Fibroblast of lung (primary cell): ENCODE measurements at places on chromosomes 12 and 14. TPM values are rescaled to one million over a fixed set of nuclear protein-coding genes. Genes with fewer than 3 reads are reported as not detected.

GRCh38 chr14:89293314-89293916 is 123.6 kb downstream of the FOXN3 start:
- DNase-seq = no peak

GRCh38 chr12:63302269-63302940 is 151.4 kb upstream of the AVPR1A start:
- DNase-seq = no peak

DNA sequence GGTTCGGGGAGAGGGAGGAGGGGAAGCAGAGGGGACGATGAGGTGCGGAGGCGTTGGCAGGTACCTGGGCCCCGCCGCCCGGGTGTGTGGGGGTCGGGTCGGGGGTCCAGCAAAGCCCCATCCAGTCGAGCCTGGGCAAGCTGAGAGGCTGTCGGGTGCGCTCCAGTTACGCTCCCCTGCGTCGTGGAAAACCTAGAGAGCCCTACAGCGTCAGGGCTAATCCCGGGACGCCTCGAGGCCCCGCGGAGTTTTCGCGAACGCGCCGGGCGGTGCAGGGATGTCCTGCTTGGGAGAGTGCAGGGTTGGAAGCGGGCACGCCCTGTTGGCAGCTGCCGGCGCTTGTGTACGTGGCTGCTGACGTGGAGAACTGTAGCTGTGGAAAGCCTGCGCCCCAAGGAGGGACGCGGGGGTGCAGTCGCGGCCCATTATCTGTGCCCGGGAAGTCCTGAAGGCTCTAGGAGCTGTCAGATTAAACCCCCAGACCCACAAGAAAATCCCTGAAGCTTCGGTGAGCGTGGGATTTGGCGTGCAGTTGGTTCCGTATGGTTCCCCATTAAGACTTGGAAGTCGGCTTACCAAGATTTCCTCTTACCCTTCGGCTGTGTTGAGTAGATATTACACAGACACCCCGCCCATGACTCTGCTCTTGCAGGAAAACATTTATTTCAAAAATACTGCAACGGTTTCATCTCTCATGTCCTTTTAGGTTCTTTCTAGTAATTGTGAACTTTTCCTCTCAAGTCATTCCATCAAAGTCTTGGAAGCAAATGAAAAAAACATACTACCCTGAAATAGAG is 11.3 kb upstream of the SLC38A2 start:
- peak; percentile 94 for DNase-seq

DNA sequence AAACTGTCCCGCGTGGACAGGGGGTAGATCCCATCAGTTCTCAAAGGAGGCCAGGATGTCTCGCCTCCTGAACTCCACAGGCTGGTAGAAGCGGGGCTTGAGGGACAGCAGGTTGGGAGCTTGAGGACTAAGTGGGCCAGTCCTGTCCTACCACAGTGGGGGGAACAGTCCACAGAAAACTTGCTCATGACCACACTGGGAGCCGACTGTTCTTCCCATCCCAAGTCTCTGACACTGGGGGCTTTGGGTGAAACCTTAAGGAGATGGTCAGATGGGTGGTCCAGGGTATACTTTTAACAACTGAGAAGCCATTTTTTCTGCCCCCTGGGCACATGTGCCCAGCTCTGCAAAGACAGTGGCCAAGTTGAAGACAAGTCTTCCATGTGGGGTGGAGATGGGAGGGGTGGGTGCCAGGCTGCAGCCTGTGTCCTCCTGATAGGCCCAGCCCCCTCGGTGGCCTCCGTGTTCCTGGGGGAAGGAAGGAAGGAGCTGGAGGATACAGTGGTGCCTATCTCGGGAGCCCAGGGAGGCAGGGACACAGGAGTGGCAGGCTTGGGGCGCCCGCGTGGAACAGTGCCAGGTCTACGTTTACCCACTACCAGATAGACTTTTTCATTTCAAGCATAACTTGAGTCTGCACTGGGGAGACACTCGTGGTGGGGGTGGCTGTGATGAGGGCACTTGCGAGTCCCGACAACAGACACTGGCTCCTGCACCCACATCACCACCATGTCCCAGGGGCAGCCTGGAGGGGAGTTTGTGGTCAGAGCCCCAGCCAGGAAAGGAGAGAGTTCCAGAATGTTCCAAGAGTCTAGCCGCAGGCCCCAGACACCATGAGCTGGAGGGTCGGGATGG is 14.7 kb downstream of the RHOF start:
- DNase-seq = no peak

- DNase-seq = no peak
Observed at GRCh38 chr12:57751432-57751787, 700 bp downstream of the CDK4 start.

DNA sequence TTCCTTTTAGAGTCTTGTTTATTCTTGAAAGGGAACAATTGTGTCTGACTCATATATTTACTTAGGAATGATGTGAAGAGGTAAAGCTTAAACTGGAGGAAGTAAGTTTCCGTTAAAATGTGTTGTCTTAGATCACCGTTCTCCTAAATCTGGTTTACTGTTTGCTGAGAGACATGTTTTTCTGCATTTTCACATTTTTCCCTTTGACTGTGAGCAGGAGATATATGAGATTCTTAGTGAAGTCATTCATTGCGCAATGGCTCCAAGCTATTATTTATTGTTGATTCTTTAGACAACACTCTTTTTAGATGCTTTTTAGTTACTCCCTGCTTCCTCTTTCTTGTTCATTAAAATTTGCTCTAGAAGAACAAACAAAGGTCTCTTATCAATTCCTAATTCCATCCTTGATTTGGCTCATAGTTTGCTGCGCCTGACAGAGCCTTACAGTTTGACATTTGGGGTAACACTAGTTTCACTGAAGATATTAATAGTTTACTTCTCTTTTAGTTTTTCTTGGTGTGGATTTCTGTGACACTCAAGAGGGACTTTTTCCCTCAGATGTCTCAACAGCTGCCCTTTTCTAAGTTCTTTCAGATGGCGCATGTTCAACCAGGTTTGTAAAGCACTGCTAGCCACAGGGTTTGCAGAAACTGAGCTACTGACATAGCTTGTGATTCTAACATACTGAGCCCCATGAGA is 11.4 kb downstream of the CLECL1 start:
- DNase-seq = peak; percentile 10

- no peak for DNase-seq
Observed at GRCh38 chr12:67419810-67420209, 150.7 kb downstream of the CAND1 start.

DNA sequence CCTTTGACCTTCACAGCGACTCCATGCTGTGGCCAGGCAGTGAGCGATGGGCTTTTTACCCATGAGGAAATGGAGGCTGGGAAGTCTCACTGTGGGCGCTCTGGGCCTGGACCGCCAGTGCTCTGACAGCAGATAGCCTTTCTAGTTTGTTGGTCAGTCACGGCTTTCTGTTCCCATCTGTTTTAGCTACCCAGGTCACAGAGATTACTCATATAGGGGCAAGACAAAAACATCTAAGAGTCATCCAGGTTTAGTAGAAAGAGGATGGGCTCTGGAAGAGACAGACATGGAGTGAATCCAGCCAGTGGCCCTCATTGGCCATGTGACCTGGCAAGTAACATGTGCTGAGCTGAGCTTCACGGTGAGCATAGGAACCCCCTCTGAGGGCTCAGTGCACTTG is 68.6 kb downstream of the MARK3 start:
- DNase-seq = no peak

GRCh38 chr12:1603269-1603993 is 9.1 kb upstream of the FBXL14 start:
- DNase-seq = no peak

The AMN gene
- total RNA-seq = under 0.01 TPM in 2 replicates

- DNase-seq = no peak
Observed at GRCh38 chr12:65955452-65955851, 131.2 kb downstream of the HMGA2 start.

GRCh38 chr14:55807053-55807880 is 227.3 kb downstream of the KTN1 start:
- peak; percentile 86 for DNase-seq

GRCh38 chr14:77682158-77682553 is 25.7 kb downstream of the ALKBH1 start:
- peak; percentile 26 for DNase-seq

DNA sequence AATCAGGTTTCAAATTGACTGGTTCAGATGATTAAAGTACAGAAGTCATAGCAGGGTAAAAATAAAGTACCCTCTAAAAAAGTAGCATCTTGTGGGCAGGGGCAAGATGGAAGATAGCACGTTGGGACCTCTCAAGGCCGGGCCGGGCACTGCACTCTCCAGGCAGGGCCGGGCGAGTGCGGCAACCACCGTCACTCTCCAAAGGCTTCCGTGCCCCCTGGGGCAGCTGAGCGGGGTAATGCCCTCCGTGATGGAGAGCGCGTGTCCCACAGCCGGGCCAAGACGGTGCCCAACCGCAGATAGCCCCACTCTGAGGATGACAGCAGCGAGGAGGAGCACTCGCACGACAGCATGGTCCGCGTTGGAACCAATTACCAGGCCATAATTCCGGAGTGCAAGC is 8.6 kb upstream of the PLXNC1 start:
- DNase-seq = no peak

The PPM1H gene
- 0.51 and 3.1 TPM in 2 replicates for total RNA-seq

GRCh38 chr12:52074971-52075724 is 4.4 kb upstream of the SMIM41 start:
- DNase-seq = no peak

The P2RX2 gene
- not detected in 2 replicates for total RNA-seq

The DBX2 gene
- not detected in 2 replicates for total RNA-seq

The NAV3 gene
- total RNA-seq = 50.3 and 60.6 TPM in 2 replicates

DNA sequence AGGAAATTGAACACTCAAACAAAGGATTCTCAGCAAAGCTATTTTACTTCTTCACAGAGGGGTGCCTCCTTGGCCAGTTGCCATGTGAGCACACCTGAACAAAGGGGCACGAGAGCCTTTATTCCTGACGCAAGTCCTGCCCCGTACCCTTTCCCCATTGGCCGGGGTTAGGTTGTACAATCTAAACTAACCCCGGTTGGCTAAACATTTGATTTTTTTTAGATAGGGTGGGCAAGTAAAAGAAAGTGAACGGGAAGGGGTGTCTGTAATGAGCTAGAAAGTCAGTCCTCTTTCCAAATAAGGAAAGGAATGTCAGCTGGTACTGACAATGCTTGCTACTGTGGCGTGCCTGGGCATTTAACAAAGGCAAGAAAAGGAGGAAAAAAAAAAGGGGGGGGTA is 135.5 kb upstream of the CDKN3 start:
- peak; percentile 21 for DNase-seq

The SLC6A15 gene
- total RNA-seq = 0.77 and 0.99 TPM in 2 replicates

- no peak for DNase-seq
Observed at GRCh38 chr12:52975204-52975603, 26.3 kb downstream of the KRT18 start.

DNA sequence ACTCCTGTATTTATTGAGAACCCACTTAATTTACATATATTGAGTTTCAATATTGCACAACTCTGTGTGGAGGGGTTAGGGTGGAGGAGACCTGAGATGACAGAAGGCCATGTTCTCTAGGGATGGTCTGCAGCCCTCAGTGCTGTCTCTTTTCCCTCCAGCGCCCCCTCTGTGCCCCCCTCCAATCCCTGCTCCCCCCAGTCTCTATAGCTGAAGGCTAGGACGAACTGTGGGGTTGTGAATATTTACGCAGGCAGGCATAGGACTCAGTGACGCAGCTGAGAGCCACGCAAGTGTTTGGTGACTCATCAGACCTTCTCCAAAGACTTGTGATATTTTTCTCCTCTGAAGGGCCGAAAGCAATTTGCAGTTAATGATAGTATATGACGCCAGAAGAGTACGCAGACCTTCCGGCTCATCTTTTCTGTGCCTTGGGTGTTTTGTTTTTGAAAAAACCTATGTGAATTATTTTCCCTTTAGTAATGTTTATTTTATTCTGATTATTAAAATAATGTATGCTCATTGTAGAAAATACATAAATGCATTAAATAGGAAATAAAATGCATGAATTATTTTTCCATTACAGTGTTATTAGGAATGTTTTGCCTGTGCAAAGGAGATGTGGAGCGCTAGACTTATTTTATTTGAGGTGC is 85.3 kb downstream of the SLC25A47 start:
- DNase-seq = peak; percentile 69

DNA sequence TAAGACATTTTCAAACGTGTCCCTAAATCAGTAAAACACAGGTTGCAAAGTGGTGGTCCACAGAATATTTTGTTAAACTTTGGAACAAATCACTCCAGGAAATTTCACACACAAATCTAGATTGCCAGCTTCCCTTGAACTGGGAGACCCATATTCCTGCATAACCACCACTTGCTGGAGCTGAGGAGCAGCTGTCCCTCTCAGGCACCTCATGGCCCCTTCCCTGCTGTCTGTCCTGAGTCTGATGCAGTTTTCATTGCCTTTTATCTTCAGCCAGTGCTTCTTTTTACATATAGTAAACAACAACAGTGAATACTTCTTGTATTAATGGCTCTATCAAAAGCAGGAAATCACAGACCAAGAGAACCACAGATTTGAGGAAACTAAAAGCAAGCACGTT is 289.3 kb downstream of the MED13L start:
- DNase-seq = no peak

GRCh38 chr12:18139989-18140596 is 50.1 kb upstream of the RERGL start:
- DNase-seq = peak; percentile 68

- DNase-seq = no peak
Observed at GRCh38 chr14:46057799-46058198, 593.8 kb downstream of the RPL10L start.

DNA sequence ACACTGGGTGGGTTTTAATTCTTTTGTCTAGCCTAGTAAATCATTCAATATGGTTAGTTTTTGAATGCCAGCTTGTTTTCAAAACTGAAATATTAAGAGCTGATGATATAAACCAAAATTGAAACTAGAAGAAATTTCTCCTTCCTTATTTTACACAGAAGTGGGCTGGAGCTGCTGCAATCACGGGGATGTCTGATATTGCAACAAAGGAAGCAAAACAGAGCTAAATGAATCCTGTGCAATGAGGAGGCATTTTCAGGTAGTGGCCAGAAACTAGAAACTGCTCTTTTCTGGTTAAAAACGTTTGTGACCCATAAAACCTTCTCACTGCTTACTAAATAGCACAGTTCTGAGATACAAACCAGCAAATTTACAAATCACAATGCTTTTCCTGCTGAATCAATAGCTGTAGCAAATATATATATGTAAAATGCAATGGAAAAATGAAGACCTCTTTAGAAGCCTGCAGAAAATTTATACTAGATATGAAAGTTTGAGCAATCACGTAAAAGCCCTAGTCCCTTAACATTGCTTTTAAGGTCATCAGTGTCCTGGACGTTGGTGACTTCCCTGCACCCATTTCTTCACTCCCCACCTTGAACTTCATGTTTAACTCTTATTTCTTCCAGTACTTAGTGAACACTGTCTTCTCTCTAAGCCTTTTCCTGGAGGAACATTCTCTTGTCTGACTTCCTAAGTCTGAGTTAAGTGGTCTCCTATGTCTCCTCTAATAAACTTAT is 15.9 kb upstream of the LRRK2 start:
- DNase-seq = no peak

The DIO2 gene
- total RNA-seq = 0.77 and 3.3 TPM in 2 replicates

The ALX1 gene
- total RNA-seq = not detected in 2 replicates

- DNase-seq = no peak
Observed at GRCh38 chr14:83744891-83745290, 1785.1 kb upstream of the FLRT2 start.

DNA sequence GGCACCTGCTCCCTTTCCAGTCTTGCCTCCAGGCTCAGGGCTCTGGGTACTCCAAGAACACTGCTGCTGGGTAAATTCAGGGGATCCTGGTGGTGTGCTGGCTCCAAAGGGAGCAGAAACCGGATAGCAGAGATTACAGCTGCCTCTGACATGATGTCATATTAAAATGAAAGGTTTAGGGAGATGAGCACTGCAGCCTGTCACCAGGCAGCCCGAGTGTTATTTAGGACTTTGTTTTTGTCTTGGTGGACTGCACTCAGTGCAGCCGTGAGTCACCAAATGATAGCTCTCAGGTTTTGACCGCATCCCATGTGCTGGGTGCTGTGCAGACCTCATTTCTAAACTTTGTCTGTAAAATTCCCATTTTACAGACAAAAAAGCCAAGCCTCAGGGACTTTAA is 266.0 kb upstream of the CRY1 start:
- DNase-seq = no peak
